ENCODE measurements at places on chromosomes 7 and 10.

DNA sequence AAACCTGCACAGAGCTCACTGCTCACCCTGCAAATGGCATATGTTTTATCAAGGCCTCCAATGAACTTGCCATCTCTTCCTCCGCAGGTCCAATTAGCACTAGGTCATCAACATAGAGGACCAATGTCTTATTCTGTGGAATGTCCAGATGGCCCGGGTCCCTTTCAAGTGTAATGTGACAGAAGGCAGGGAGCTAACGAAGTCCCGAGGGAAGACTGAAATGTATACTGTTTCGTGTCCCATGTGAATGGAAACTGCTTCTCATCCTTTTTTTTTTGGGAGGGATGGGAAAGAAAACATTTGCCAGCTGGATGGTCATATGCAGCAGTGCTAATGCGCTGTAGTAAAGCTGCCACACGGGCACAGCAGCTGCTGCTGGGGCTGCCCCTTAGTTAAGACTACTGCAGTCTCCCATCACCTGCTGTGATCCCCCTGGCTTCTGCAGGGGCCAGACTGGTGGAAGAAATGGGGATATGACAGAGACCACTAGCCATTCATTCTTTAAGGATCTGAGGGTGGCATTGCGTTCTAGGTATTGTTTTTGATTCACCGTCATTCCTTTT, 61.7 kb upstream of the CCNY start:
- no peak for DNase-seq

DNA sequence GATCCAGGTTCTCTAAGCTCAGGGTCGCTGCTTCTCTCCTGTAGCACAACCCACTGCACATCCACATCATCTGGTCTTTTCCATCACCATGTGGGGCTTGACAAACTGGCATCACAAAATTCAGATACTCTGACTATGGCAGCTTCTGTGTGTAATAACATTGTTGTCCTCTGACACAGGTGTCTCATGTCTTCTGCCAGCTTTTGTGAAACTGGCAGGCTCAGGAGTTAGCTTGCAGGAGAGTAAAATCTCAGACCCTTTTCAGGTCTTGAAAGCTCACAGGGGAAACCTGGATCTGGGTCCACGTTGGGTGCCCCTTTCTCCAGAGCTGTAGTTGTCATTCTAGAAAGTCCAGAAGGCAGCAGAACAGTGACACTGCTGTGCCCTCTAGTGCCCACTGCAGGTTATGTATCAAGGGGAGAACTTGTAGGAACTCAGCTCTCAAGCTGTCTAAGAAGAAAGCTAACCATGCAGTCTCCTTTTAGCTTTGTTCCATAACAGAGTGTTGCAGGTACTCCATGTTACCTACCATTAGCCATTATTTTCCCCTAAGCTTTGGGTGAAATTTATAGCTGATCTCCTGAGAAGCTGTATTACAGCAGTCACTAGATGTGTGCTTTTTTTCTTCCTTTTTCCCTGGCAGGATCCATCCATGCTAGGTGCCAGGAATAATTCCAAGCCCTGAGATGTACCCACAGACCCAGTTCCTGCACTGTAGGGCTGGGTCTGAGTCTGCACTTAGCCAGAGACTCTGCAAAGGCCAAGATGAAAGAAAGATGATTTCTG, 102.7 kb downstream of the ZNF248 start:
- DNase-seq: no peak

- DNase-seq: no peak
These were observed 23.1 kb upstream of the MACC1 start for GRCh38 chr7:20240080-20240926.

DNA sequence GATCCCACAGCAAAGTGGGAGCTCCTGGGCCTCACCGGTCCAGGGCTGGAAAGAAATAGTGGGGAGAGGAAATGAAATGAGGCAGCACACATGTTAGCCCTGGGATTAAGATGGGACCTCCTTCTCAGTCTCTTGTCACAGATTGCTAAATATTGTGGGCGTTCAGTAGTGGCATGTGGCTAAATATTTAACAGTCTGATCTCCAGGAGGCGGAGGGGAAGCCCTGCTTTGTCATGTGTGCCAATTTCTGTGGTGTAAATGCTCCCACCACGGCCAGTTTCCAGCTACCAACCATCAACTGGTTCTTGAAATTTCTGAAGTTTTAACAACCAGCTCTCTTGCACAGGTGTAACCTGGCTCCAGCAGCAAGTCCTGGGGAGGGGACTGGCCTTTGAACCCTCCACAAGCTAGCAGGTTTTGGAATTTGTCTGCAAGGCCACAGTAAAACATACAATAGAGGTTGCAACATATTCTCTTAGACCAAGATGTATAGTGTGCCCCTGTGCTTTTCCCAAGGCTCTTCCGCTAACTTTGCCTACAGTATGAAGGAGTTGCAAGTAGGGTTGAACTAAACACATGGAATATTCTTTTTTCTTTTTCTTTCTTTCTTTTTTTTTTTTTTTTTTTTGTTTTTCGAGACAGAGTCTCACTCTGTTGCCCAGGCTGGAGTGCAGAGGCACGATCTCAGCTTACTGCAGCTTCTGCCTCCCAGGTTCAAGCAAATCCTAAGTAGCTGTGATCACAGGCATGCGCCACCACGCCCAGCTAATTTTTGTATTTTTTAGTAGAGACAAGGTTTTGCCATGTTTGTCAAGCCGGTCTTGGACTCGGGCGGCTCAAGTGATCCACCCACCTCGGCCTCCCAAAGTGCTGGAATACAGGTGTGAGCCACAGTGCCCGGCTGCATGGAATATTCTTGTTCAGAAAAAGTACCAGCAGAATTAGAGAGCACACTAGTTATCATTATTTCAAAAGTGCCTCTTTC, 103.1 kb upstream of the PCBD1 start:
- no peak for DNase-seq

- no peak for DNase-seq
These were observed 656.5 kb downstream of the SDK1 start for GRCh38 chr7:3957472-3958108.

- DNase-seq: no peak
These were observed 12.0 kb downstream of the PWWP2B start for GRCh38 chr10:132408823-132409666.

DNA sequence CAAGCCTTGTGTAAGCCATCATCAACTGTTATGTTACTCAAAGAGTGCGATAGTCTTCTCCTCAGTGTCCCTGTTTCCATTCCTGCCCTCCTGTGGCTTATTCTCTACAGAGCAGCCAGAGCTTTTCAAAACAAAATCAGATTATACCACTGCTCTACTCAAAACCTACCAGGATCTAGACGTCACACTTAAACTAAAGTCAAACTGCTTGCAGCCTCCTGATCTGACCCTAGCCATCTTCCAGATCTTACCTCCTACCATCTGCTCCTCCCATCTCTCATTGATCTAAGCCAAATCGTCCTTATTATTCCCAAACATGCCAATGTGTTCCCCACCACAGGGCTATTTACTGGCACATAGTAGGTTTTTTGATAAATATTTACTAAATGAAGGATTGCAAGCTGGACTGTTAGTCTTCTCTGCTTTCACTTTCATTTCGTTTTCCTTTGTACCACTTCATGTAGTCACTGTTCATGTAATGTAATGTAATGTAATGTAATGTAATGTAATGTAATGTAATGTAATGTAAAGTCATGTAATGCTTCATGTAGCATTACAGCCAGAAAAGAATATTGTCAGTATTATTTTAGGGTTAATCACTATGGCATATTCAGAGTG, 116.1 kb downstream of the GPR37 start:
- no peak for DNase-seq

Data from activated CD4-positive, alpha-beta T cell treated with anti-CD3 and anti-CD28 coated beads, Interleukin-2, amount 50 U/mL, for 48 hours (primary cell).